ENCODE measurements at places on chromosomes 6 and 20.

DNA sequence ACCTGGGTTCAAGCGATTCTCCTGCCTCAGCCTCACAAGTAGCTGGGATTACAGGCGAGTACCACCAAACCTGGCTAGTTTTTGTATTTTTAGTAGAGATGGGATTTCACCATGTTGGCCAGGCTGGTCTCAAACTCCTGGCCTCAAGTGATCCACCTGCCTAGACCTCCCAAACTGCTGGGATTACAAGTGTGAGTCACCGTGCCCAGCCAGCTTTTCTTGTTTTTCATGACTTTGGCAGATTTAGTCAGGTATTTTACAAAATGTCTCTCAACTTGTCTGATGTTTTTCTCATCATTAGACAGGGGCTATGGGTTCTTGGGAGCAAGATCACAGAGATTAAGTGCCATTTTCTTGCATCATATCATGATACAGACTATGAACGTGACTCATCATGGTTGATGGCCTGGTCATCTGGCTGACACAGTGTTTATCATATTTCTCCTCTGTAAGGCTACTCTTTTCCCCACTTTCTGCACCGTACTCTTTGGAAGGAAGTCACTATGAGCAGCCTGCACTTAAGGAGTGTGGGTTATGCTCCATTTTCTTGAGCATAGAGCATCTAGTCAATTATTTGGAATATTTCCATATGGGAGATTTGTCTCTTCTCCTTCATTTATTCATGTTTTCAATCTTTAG lies 67.8 kb downstream of the RNF182 start:
- DNase-seq: no peak

DNA sequence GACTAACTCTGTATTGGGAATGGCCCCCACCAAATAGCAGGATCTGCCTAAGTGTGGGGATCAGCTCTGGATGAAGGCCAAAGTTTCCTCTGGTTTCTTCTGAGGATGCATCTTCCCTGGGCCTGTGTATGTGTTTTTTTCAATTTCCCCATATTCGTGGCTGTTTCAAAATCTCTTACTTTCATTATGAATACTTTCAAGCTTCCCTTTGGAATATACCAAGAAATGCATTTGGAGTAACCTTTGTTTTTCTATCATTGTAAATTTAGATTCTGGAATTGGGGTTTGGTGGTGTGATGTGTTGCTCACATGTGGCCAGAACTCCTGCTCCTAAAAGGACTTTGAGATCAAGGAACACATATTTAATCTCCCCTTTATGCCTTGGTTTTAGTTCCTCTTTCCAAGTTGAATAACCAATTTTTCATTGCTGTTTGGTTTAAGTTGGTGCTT lies 8.4 kb downstream of the ENTPD6 start:
- DNase-seq: no peak

- no peak for DNase-seq
Observed at GRCh38 chr6:43971776-43972126, 155.5 kb downstream of the MRPL14 start.

- DNase-seq: no peak
Observed at GRCh38 chr6:106005954-106006353, 80.2 kb upstream of the PRDM1 start.

DNA sequence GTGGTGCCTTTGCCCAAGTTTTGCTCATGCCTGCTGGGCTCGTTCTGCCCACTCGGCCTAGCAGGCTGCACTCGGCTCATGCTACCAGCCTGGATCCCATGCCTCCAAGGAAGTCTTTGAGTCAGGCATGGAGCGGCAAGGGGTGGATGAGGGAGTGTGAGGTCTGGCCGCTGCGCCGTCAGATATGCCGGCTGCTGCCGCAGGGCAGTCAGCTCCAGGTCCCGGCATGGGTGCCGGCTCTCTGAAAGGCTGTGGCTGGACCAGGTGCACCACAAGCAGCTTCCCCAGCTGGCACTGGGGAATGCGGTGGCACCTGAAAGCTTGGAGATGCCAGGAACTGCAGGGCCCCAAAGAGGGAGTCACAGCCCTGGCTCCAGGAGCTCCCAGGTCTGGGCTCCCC lies 75.5 kb downstream of the GPR63 start:
- no peak for DNase-seq

- DNase-seq: no peak
Observed at GRCh38 chr20:62061851-62062423, 3.7 kb downstream of the TAF4 start.

Measured in stimulated activated naive CD4-positive, alpha-beta T cell (primary cell).